Muscle of leg (tissue), 16 donors: ENCODE measurements at places on chromosomes 7 and 10. TPM values are rescaled to one million over a fixed set of nuclear protein-coding genes. Genes with fewer than 3 reads are reported as not detected.
A peak's percentile ranks its signal among the peaks of the same experiment; 100 is the strongest.

GRCh38 chr7:34772296-34772938, 114.4 kb downstream of the NPSR1 start:
- no peak for DNase-seq

DNA sequence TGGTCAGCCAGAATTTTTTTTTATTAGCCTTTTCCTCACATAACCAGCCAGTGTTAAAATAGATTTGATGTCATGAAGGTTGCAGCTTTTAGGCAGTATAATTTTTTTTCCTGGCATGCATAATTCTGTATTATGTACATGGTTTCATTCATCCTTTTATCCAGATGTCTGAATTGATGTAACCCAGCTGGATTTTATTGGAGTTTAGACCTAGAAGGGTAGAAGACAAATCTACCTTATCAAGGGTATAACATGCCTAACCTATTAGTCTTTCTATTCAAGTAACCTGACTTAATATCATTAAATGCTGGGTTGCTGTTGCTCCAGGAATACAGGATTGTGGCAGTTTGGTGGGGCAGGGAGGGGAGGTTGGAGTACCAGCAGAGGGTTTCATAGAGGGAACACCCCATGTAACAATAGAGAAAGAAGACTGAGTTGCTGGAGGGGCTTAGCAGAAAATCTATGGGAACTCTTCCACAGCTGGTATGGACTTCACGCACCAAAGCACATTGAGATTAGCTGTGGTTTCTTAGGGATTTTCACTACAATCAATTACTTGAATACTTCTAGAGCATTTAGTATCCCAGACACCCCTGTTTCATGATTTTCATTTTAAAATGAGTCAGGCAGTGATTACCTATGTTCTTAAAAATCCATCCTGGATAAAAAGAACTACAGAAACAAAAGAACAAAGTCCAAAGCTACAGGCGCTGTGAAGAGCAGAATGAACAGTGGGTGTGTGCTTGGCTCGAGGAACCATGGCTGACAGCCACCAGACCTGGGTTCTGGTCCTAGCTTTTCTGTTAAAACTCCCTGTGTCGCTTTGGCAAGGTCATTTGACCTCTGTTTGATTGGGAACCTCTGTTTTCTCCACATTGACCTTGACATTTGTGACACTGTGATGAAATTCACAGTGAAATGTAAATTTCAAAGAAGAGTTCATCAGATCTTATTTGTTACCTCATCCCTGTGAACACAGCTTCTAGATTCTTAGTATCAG, 93.5 kb downstream of the CREM start:
- DNase-seq = peak; percentile 48

DNA sequence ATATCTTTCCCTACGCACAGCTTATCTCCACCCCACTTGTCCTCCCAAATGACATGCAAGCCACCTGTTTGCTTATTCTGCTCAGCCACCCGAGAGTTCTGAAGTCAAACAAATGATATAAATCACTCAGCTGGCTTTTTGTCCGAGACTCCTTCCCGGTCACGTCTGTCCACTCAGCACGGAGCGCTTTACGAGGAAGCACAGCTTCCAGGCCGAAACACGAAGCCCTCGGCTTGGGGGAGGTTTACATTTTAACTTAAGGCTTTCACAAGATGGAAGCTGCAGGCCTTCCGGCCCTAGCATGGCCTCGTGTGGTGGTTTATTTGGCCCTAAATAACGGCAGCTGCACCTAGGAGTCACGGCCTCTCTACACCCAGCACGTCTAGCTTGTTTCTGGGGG, 60.1 kb upstream of the GNA12 start:
- no peak for DNase-seq

GRCh38 chr10:24313283-24313682, 104.3 kb downstream of the KIAA1217 start:
- DNase-seq = no peak

- DNase-seq = peak; percentile 97
Measured at GRCh38 chr10:76973091-76974016, 664.3 kb downstream of the KCNMA1 start.

GRCh38 chr10:124802313-124802675, 675 bp downstream of the ABRAXAS2 start:
- DNase-seq = peak; percentile 20

DNA sequence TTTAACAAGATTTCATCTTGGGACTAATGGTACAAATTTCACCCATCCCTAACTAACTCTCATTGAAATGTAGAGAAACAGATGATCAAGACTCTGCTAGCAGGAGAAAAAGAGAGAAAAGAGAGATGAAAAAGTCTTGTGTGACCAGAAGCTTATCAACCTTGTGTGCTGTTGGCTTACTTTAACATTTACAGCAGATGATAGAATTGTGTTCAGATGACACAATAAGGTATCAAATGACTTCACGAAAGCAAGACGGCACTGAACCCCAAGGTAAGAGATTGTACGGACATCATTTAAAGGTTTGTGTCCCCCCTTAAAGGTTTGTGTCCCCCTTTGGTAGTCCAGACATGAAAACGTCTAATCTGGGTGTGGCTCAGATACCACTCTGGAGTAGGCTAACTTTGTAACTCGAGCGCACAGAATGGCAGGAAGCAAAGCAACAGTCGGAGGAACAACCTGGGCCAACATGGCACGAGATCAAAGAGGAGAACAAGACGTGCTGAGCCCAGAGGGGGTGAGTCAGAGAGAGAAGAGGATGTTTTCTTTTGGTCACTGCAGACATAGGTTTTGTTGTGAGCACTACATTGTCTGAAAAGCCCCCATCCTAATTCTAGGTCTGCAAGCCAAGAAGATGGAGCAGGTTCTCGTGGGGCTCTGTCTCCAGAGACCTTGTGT, 10.4 kb upstream of the LMBR1 start:
- peak; percentile 62 for DNase-seq

GRCh38 chr10:95660283-95660682, 3.8 kb upstream of the ALDH18A1 start:
- DNase-seq = no peak

DNA sequence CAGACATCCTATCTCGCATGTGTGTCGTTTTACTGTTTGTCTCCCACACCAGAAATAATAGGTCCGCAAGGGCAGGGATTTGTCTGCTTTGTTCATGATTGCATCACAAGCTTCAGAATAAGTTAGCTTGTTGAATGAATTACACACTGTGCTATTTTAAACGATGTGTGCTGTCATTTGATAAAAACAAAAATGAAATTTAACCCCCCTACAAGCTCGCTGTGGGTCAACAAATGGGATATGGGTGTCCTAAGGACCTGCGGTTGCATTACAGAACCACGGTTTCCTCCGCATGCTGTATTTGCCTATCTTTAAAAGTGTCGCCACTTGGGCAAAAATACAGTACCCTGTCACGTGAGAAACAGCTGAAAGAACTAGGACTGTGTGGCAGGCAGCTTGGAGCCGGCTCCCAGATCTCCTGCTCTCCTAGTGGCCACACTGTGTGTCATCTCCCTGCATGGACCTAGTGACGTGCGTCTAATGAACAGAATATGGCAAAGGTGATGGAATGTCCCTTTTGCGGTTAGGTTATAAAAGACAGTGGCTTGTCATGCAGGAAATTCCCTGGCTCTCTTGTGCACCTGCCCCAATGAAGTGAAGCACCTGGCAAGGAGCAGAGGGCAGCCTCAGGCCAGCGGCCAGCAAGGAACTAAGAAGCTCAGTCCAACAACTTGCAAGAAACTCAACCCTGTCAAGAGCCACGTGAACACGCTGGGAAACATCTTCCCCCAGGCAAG, 32.9 kb upstream of the CRYGN start:
- DNase-seq = no peak

- DNase-seq = no peak
Measured at GRCh38 chr7:158285383-158285770, 302.2 kb downstream of the PTPRN2 start.

DNA sequence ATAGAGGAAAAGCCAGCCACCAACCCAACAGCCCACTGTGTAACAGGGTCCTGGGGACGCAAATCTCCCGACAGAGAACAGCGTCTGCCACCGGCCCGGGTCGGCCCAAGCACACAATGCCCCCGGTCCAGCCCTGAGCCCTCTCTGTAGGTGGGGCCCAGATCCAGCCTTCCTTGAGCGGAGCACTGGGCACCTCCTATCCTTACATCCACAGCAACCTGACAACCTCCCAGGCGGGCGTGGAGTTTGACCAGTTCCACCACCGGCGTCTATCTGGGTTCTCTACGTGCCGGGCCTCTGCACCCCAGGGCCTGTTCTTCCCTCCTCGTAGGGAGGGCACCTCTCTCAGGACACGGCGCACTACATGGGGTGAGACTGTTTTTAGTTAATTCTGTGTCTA, 109.0 kb downstream of the CYTH3 start:
- DNase-seq = no peak

- DNase-seq = no peak
Measured at GRCh38 chr10:117463545-117463920, 79.0 kb upstream of the EMX2 start.

DNA sequence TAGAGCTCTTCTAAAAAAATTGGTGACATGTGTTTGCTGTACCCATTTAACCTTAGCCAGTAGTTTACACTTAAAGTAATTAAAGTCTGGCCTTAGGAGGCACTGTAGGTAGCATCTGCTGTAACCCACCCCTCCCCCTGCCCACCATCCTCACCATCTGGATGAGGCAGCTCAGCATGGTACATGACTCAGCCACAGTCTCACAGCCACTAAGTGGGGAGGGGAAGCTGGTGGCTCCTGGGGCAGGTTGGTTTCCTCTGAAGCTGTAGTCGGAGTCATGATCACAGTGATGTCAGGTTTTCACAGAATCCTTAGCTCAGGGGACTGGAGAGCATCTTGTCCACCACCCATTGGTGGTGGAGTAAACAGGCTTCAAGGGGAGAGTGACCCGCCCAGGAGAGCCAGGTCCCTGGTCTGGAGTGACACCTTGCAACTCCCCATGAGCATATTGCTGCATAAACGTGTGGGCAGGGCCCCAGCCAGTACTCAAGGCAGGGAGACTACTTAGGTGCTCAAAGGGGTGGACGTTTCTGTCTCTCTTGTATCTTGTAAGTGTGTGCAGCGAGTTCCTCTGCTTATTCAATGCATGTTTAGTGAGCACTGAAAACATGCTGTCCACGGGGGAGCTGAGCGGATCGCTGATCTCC, 125.9 kb downstream of the GRK5 start:
- no peak for DNase-seq

- DNase-seq = peak; percentile 62
Measured at GRCh38 chr10:48885376-48885775, 54.3 kb downstream of the LRRC18 start.

DNA sequence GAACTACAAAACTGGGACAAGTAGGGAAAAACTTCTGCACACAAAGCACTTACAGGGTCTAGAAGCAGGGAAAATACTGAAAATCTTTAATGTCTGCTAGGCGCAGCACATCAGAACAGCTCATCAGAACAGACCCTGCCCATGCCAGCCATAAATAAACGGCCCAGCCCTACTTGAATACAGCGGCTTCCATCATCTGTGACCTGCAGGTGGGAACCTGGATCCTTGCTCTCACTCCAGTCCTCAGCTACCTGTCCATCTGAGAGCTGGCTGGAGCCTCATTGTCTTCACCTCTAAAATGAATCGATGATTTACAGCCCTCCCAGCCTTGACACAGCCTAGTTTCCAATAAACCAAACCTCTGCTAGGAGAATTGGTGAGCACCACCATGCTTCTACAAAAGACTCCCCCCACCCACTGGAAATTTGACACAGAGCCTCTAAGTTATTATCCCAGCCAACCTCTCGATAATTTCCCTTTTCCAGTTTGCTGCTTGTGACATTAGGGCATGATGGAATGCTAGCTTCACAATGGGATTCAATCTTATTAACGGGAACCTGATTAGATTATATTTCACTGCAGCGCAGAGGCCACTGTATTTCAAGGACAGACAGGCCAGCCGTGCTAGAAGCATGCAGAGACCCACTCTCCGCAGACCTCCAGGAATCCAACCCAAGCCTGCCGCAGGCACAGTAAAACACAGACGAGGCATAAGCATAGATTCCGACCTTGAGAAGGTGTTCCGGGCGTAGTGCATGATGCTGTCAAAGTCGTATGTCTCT, 61.6 kb upstream of the OPALIN start:
- DNase-seq = no peak

GRCh38 chr7:90568213-90568612, 27.9 kb upstream of the CDK14 start:
- DNase-seq = no peak

DNA sequence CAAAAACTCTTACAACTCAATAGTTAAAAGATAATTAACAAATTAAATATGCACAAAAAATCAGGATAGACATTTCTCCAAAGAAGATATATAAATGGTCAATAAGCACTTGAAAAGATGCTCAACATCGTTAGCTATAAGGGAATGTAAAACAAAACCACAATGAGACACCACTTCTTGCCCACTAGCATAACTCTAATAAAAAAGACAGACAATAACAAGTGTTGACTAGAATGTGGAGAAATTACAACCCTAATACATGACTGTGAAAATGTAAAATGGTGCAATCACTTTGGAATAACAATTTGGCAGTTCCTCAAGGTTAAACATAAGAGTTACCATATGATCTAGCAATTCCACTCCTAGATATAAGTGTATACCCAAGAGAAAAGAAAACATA, 74.3 kb upstream of the PCGF5 start:
- no peak for DNase-seq

GRCh38 chr7:2710286-2710655, 22.3 kb downstream of the AMZ1 start:
- no peak for DNase-seq

DNA sequence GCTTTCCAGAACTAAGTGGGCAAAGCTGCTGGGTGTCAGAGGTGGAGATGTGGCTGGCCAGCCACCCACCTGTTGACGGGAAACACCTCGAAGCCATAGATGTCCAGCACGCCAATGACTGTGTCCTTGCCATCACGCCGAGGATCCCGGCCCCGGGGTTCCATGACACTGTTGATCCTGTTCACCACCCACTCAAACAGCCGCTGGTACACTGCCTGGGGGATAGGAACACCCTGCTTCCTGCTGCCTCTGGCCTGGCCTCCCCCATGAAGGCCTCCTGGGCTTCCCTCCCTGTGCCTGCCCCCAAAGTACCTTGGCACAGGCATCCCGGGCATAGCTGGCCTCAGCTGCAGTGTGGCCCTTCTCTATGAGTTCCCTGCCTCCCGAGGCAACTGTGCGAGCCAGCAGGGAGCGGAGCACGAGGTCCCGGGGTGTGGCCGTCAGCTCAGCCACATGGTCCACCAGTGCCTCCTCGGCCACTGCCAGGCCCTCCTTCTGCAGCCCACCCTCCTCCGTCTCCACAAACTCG, 8.2 kb downstream of the MYO1G start:
- DNase-seq = no peak

- DNase-seq = no peak
Measured at GRCh38 chr7:122307228-122307621, 2.7 kb upstream of the FEZF1 start.

GRCh38 chr10:62893036-62893435, 76.9 kb upstream of the EGR2 start:
- DNase-seq = no peak

C10orf105 gene
- 0.09 TPM for total RNA-seq

MUC12 gene
- 0.31 TPM for total RNA-seq

ATOH7 gene
- total RNA-seq = 0.13 TPM

FRMPD2 gene
- total RNA-seq = 0.18 TPM

POM121L12 gene
- not detected for total RNA-seq

RAPGEF5 gene
- 21.8 TPM for total RNA-seq

GATAD1 gene
- 22.3 TPM for total RNA-seq
